ENCODE measurements at places on chromosomes 1 and 21. TPM values are rescaled to one million over a fixed set of nuclear protein-coding genes. Genes with fewer than 3 reads are reported as not detected.

KPNA6 gene
- 14.3 TPM for total RNA-seq

NOC2L gene
- 85.0 TPM for total RNA-seq

CFHR3 gene
- 0.10 TPM for total RNA-seq

MYOG gene
- not detected for total RNA-seq

CXADR gene
- total RNA-seq, result 8.6 TPM

IL22RA1 gene
- total RNA-seq, result 4.3 TPM

RGS8 gene
- total RNA-seq, result not detected

KCNJ9 gene
- total RNA-seq, result not detected

MEGF6 gene
- total RNA-seq, result 13.2 TPM

CSF3R gene
- total RNA-seq, result not detected

WDR64 gene
- not detected for total RNA-seq

NOS1AP gene
- 0.51 TPM for total RNA-seq

TFF3 gene
- not detected for total RNA-seq

TCHHL1 gene
- not detected for total RNA-seq

PDPN gene
- total RNA-seq, result not detected

FAM72D gene
- 7.3 TPM for total RNA-seq

GPR157 gene
- 6.1 TPM for total RNA-seq

ANKRD65 gene
- 0.04 TPM for total RNA-seq

TSPEAR gene
- total RNA-seq, result not detected

TNFRSF8 gene
- total RNA-seq, result 0.10 TPM

OR2L13 gene
- not detected for total RNA-seq

TLR5 gene
- 0.13 TPM for total RNA-seq

LCK gene
- not detected for total RNA-seq
